ENCODE measurements at places on chromosomes 1 and 21. TPM values are rescaled to one million over a fixed set of nuclear protein-coding genes. Genes with fewer than 3 reads are reported as not detected.

The ICOSLG gene
- total RNA-seq, result not detected

The FTCD gene
- total RNA-seq, result 0.85 TPM

The LCE1D gene
- not detected for total RNA-seq

The PRELP gene
- 142 TPM for total RNA-seq

The CASZ1 gene
- total RNA-seq, result 25.8 TPM

GRCh38 chr21:45641480-45642035, 2.0 kb upstream of the PCBP3 start:
- H3K36me3 ChIP-seq, result no peaks in the 10 kb centered on the region
- no peak overlapping the region for H3K27ac ChIP-seq
- peaks cover 2% of the 10 kb centered on the region for H3K4me1 ChIP-seq

DNA sequence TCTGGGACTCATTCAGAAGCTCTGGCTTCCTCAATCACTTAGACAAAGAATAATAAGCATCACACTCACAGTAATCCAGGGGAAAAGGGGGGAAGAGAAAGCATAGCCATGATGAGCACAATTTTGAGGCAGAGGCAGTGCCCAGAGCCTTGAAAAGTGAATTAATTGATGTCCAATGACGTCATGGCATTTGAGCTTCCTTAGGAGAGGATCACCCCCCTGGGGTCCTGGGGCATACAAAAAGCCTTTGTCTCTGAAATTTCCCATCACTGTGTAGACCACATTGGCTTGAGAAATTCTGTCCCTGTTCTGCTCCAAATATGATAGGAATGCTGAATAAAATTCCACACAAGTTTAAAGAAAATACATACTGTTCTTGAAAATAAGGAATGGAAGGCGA, 84.3 kb upstream of the COA6 start:
- no peaks in the 10 kb centered on the region for H3K4me1 ChIP-seq
- H3K27me3 ChIP-seq, result no peaks in the 10 kb centered on the region
- no peaks in the 10 kb centered on the region for H3K36me3 ChIP-seq
- no peak for DNase-seq
- no peak overlapping the region for H3K4me3 ChIP-seq
- no peak overlapping the region for H3K27ac ChIP-seq

GRCh38 chr1:56139836-56140235, 439.5 kb downstream of the PLPP3 start:
- peaks cover 4% of the 10 kb centered on the region for H3K4me1 ChIP-seq
- no peaks in the 10 kb centered on the region for H3K36me3 ChIP-seq
- no peak overlapping the region for H3K27ac ChIP-seq
- no peak overlapping the region for H3K4me3 ChIP-seq

GRCh38 chr1:192914696-192915095, 105.9 kb downstream of the RGS2 start:
- no peaks in the 10 kb centered on the region for H3K27me3 ChIP-seq
- H3K4me3 ChIP-seq, result no peak overlapping the region
- DNase-seq, result no peak
- H3K27ac ChIP-seq, result no peak overlapping the region
- H3K4me1 ChIP-seq, result no peaks in the 10 kb centered on the region

GRCh38 chr1:25695771-25696311, 79.2 kb downstream of the MAN1C1 start:
- H3K4me3 ChIP-seq, result no peak overlapping the region
- DNase-seq, result peak; percentile 79
- H3K4me1 ChIP-seq, result peaks cover 10% of the 10 kb centered on the region
- no peaks in the 10 kb centered on the region for H3K27me3 ChIP-seq
- no peaks in the 10 kb centered on the region for H3K36me3 ChIP-seq

- H3K27me3 ChIP-seq, result no peaks in the 10 kb centered on the region
- no peak overlapping the region for H3K4me3 ChIP-seq
- no peak for DNase-seq
- H3K36me3 ChIP-seq, result no peaks in the 10 kb centered on the region
Observed at GRCh38 chr1:112904071-112904830, 51.7 kb downstream of the SLC16A1 start.

DNA sequence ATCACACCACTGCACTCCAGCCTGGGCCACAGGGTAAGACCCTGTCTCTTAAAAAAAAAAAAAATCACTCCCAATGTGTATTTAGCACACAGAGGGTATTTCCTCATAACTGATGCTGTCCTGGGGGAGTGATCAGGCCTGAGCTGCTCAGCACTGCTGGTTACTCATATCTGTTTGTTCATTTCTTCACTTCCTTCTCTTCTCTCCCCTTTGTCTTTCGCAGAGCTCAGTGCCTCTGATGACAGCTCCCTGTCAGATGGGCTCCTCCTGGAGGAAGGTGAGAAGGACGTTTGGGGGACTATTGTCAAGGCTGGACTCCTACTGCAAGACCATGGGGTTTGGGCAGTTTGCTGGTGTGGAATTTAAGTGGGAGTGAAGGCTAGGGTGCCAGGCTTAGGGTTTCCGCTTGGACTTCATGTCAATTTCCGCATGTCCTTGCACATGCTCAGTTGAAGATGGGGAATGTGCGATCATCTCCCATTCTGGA, 13.0 kb downstream of the INAVA start:
- no peaks in the 10 kb centered on the region for H3K27me3 ChIP-seq
- H3K4me3 ChIP-seq, result no peak overlapping the region
- H3K27ac ChIP-seq, result no peak overlapping the region
- no peaks in the 10 kb centered on the region for H3K4me1 ChIP-seq

GRCh38 chr1:227987181-227987580, 19.6 kb upstream of the WNT3A start:
- H3K4me1 ChIP-seq, result no peaks in the 10 kb centered on the region
- H3K36me3 ChIP-seq, result no peaks in the 10 kb centered on the region
- H3K27me3 ChIP-seq, result no peaks in the 10 kb centered on the region
- H3K27ac ChIP-seq, result no peak overlapping the region
- no peak overlapping the region for H3K4me3 ChIP-seq
- DNase-seq, result no peak

- H3K4me3 ChIP-seq, result no peak overlapping the region
- H3K27me3 ChIP-seq, result peaks cover 22% of the 10 kb centered on the region
Observed at GRCh38 chr21:44708866-44709425, 2.4 kb downstream of the TSPEAR start.

- H3K27ac ChIP-seq, result no peak overlapping the region
- no peaks in the 10 kb centered on the region for H3K27me3 ChIP-seq
- no peaks in the 10 kb centered on the region for H3K4me1 ChIP-seq
- no peak overlapping the region for H3K4me3 ChIP-seq
Observed at GRCh38 chr21:25039461-25040380, 567.6 kb downstream of the MRPL39 start.

DNA sequence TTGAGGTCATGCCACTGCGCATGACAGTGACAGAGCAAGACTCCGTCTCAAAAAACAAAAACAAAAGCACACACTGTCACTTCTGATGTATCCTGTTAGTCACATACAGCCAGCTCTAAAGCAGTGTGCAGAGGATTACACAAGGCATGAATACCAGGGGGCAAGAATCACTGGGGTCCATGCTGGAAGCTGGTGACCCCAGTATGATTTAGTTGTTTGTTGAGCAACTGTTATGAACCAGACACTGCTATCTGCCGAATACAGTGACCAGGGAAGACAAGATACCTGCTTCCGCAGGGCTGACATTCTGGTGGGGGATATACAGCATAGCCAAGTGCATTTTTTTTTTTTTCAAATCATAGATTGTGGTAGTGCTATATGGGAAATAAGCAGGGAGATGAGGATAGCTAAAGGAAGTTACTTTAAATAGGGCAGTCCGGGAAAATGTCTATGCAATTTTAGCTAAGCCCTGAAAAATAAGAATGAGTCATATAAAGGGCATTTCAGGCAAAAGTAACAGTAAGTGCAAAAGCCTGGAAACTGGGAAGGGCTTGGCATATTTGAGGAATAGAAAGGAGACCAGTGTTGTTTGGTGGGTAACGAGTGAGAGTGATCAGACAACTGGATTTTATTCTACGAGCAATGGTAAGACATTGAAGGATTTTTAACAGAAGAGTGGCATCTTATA, 69.7 kb downstream of the ADSS2 start:
- H3K4me1 ChIP-seq, result no peaks in the 10 kb centered on the region
- H3K27ac ChIP-seq, result no peak overlapping the region
- no peaks in the 10 kb centered on the region for H3K27me3 ChIP-seq
- no peak overlapping the region for H3K4me3 ChIP-seq
- no peaks in the 10 kb centered on the region for H3K36me3 ChIP-seq

DNA sequence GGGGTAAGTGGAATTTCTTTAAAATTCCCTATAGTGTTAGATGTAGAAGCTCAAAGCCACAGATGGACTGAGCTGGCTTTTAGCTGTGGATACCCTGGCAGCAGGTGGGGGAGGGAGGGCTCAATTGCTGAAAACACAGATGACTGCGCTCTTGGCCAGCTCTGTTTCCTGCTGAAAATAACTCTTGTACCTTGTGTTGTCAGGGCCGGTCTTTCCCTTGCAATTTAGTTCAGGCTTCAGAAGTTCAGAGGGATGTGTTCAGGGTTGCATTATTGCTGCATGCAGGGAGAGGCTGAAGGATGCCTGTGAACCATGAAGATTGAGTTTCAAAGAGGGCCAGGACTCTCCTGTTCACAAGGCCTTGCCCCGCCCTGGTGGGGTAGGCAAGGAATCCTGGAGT, 58.1 kb upstream of the GCLM start:
- no peak overlapping the region for H3K27ac ChIP-seq
- no peaks in the 10 kb centered on the region for H3K4me1 ChIP-seq
- no peaks in the 10 kb centered on the region for H3K27me3 ChIP-seq
- no peaks in the 10 kb centered on the region for H3K36me3 ChIP-seq
- no peak overlapping the region for H3K4me3 ChIP-seq

GRCh38 chr1:245650441-245650960, 495.7 kb downstream of the KIF26B start:
- no peak overlapping the region for H3K4me3 ChIP-seq
- H3K36me3 ChIP-seq, result no peaks in the 10 kb centered on the region
- H3K27ac ChIP-seq, result no peak overlapping the region
- no peak for DNase-seq
- no peaks in the 10 kb centered on the region for H3K27me3 ChIP-seq

GRCh38 chr21:45420061-45421041, 15.4 kb downstream of the COL18A1 start:
- H3K36me3 ChIP-seq, result no peaks in the 10 kb centered on the region
- H3K4me1 ChIP-seq, result peaks cover 6% of the 10 kb centered on the region
- peak overlapping the region; percentile 97 for H3K27ac ChIP-seq
- H3K4me3 ChIP-seq, result peak overlapping the region; percentile 53

DNA sequence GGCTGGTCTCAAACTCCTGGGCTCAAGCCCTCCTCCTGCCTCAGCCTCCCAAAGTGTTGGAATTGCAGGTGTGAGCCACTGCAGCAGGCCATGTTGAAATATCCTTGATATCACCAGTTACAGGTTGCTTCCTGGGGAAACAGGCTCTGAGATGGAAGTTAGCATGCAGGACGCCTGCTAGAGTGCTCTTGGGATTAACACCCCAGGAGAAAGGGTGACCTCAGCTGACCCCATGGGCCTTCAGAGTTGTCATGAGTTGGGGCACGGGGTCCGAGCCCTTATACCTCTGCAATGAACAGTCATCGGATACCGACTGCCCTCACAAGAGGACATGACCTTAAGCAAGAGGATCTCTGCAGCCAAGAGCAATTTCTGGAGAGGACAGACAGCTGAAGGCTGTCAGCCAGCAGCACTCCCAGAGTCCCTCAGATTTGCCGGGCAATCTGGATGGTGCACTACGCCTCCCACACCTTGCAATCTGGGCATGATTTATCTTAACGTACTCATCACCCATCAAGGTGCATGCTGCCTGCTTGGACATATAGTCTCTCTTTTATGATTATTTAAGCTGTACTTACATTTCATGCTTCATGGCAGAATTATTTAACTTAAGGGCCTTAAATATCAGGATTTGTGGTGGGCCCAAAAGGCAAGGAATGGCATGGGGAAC, 134.6 kb downstream of the ADSS2 start:
- no peaks in the 10 kb centered on the region for H3K27me3 ChIP-seq
- no peak overlapping the region for H3K27ac ChIP-seq
- no peak overlapping the region for H3K4me3 ChIP-seq
- no peak for DNase-seq
- H3K36me3 ChIP-seq, result no peaks in the 10 kb centered on the region
- H3K4me1 ChIP-seq, result peaks cover 2% of the 10 kb centered on the region

DNA sequence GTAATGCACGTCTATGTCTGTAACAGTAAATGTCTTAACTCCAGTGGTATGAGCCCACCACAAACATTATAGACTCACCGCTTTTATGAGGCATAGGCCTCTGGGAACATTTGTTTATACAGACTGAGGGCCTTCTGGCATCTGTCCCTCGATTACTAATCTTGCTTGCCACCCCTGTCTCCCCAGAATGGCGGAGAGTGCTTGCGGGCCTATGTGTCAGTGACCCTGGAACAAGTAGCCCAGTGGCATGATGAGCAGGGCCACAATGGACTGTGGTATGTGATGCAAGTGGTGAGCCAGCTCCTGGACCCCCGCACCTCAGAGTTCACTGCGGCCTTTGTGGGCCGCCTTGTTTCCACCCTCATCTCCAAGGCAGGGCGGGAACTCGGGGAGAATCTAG, 18.3 kb upstream of the SHISA4 start:
- H3K36me3 ChIP-seq, result peaks cover 88% of the 10 kb centered on the region
- no peak overlapping the region for H3K4me3 ChIP-seq
- no peaks in the 10 kb centered on the region for H3K27me3 ChIP-seq
- H3K4me1 ChIP-seq, result no peaks in the 10 kb centered on the region

- no peak for DNase-seq
- no peaks in the 10 kb centered on the region for H3K4me1 ChIP-seq
- H3K4me3 ChIP-seq, result no peak overlapping the region
- no peak overlapping the region for H3K27ac ChIP-seq
Observed at GRCh38 chr21:18986197-18986596, 582.6 kb upstream of the TMPRSS15 start.

DNA sequence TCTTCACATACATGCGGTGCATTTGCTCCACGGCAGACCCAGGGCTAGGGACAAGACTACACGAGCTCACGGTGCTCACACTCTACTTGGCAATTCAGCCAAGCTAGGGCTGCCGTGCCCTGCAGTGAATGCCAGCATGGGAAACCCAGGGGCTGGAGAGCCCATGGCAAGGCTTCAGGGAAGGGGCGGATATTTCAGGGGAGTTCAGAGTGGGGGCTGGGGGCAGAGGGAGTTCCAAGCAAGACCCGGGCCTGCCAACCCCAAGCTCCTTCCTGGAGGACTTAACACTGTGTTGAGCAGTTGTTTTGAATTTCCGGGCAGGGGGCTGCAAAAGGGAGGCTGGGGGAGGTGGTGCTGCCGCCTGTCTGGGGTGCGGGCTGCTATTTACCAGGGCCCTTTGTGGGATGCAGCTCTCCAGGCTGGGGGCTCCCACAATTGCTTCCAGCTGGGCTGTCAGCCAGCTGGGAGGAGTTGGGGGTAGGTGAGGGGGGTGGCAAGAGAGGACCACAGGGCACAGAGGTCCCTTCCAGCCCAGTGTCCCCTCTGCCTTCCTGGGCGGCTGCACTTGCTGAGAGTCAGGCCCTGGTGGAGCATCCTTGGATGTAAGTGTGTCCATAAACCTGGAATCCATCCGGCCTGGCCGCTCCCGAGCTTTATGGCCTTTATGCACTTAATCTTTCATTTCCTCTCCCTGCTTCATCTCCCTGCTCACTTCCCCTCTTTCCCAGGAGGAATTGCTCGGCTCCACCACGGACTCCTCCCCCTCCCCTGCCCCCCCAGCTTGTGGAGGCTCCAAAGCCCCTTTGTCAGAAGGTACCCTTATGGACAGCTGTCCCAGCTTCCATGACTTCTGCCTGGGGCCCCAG, 55.8 kb upstream of the SSBP3 start:
- no peak overlapping the region for H3K4me3 ChIP-seq
- no peaks in the 10 kb centered on the region for H3K36me3 ChIP-seq
- H3K27me3 ChIP-seq, result no peaks in the 10 kb centered on the region
- no peaks in the 10 kb centered on the region for H3K4me1 ChIP-seq
- no peak overlapping the region for H3K27ac ChIP-seq
- no peak for DNase-seq
